T1000 (cell line): ENCODE measurements at places on chromosomes 7 and 10.

- no peak for DNase-seq
Observed at GRCh38 chr7:130959743-130960207, 225.8 kb upstream of the KLF14 start.

- DNase-seq, result no peak
Observed at GRCh38 chr7:101273206-101273605, 28.3 kb upstream of the FIS1 start.

DNA sequence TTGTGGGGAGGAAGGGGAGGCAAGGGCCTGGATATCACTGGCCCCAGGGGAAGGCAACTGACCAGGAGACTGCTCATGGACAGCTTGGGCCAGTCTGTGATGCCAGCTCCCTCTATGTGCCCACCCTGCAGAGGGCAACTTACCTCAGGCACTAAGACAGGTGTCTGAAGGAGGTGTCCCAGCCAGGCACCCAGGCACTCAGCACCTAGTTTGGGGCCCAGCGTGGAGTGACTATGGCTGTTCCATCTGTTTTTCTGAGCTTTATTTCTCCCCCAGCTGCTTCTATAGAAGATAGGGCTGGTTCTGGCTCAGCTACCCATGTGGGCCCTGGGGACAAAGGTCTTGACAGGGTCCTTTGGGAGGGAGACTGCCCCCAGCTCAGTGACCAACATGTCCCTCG, 150.6 kb upstream of the PCBD1 start:
- no peak for DNase-seq

DNA sequence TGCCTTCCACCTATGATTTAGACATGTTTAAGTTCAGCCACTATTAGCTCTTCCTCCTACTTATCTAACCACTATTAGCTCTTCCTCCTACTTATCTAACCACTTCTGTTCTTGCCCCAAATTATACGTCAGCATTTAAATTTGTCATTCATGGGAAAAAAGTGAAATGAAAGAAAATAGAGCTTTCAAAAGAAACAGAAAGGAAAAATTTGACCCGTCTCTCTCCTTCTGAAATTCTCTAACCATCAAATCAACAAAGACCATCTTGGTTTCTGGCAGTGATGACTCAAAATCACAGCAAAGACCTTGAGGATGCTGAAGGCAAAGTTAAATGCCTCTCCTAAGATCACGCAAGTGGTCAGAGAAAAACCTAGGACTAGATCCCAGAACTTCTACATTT, 2.6 kb downstream of the LIPA start:
- no peak for DNase-seq

GRCh38 chr10:77207182-77207827, 430.3 kb downstream of the KCNMA1 start:
- no peak for DNase-seq

DNA sequence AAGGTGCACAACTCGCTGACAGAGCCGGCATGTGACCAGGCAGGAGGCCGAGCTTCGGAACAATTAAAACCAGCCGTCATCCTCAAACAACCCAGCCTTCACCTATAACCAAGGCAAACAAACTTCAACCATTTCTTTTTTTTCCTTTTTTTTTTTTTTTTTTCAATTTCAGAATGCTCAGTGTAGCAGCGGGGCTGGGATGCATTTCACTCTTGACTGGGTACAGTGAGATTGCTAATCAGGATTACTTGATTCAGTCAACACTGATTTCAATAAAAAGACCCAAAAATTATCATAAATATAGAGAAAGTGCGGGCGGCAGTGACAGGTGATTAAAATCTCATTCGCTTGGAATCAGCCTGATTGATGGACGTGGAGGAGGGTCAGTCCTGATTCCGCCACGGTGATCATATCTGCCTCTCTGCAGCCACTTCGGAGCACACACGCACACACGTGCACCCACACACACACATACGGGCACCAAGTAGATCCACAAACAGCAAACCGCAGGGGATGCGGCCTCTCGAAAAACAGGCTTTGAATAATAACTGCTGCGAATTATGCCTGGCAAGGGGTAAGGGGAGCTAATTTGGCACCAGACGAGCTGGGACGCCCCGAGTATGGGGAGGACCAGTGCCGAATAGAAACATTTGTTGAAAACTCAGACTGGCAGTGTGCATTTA, 31.2 kb downstream of the EBF3 start:
- DNase-seq, result no peak

GRCh38 chr7:102875700-102876295, 37.0 kb upstream of the LRRC17 start:
- DNase-seq, result peak; percentile 32

GRCh38 chr7:66523409-66523808, 105.3 kb upstream of the KCTD7 start:
- no peak for DNase-seq

DNA sequence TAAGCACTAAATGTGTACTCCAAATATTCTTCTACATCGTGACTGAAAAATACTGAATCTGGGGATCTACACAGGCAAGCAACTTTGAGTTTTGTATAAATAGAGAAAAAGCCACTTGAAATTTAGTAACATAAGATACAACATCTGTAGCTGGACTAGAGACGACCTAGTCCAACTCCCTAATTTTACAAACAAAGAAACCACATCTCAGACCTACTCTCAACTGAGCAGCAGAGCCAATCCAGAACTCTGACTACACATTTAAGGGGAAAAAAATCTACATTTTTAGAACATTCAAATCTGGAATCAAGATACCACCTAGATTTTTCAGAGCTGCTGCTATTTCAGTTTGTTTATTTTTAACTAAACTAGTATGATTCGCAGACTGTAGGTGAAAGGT, 88.9 kb downstream of the CABCOCO1 start:
- no peak for DNase-seq

DNA sequence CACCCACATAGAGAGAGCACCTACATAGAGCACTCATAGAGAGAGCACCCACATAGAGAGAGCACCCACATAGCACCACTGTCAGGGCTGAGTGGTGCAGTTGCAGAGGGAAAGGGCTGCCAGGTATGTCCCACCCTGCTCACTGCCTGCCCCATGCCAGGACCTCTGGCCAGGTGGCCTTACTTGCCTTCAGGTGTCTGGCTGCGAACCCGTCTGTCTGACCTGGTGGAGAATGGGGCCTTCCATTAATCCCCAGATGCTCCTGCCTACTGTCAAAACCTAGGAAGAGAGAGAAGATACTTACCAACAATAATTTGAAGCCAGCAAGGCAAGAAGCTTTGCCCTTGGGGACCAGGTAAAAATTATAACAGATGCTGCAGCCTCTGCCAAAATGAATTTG, 51.1 kb downstream of the INSIG1 start:
- DNase-seq, result no peak

GRCh38 chr7:99447943-99448342, 9.2 kb downstream of the CPSF4 start:
- no peak for DNase-seq

GRCh38 chr10:29392376-29393021, 103.6 kb downstream of the LYZL1 start:
- DNase-seq, result no peak

- no peak for DNase-seq
Observed at GRCh38 chr7:85851571-85852193, 664.8 kb upstream of the SEMA3D start.

DNA sequence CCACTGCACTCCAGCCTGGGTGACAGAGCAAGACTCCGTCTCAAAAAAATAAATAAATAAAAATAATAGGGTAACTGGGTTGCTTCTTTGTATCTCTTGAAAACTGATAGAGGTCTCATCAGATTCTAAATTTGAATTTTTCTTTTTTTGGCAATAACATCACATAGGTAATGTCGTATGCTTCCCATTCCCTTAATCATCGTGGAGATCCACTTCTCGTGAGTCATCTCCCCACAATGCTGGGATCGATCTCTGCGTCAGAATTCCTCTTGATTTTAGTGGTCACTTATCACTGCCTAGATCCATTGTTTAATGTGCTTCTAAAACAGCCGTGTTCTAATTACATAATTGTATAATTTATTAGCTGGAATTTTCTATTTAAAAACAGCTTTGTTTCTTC, 70.5 kb upstream of the DNAJB6 start:
- DNase-seq, result no peak

DNA sequence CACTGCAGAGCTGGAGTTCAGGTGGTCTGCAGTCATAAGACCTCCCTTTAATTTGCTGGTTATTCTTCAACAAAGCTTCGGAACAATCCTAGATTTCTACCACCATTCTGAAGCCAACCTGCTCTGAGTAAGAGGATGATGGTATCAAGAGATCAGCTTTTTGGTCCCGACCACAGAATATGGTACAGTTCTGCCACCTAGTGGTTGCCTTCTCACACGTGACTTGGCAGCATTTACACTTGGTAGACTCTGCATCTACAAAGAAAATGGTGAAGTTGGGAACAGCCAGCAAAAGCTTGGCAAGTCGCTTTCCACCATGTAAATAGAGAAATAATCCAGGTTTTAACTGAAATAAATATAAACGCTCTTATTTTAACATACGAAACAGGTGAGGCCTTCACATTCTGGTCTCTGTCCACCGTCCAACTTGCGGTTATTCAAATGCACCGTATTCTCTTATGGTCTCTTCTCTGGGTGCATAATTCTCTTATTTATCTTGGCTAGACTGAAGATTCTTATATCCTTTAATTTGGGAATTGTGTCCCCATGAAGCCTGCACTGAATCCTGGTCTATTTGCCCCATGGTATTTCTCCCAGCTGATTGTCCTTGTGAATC, 173.9 kb upstream of the GRM3 start:
- DNase-seq, result peak; percentile 52

DNA sequence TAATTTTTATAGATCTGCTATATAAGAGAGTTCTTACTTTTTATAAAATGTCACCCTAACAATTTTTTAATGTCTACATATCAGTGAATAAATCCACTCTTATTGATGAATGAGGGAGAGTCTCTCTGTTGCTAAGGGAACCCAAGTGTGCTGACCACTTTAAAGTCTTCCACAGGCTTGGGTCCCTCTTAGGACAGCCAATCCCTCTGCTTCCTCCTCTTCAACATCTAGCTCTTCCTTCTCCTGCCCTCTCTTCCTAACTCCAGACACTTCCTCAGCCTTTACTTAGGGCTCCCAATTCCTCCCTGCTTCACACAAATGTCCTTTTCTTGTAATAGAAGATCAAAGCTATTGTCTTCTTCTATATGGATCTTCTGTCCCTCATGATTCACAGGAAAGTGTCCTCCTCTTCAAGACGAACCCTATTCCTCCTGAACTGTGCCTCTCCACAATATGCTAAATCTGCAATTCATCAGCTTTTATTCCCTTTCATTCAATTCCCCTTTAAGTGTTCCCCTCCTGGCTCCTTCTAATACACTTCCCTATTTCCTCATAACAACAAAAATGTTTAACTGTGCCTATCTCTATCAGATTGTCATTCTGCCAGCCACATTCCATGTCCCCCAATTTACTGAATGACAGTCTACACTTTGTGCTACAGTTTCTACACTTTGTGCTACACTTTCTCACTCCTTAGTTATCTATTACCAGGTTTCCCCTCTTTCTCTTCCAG, 37.7 kb downstream of the CDK6 start:
- DNase-seq, result no peak

DNA sequence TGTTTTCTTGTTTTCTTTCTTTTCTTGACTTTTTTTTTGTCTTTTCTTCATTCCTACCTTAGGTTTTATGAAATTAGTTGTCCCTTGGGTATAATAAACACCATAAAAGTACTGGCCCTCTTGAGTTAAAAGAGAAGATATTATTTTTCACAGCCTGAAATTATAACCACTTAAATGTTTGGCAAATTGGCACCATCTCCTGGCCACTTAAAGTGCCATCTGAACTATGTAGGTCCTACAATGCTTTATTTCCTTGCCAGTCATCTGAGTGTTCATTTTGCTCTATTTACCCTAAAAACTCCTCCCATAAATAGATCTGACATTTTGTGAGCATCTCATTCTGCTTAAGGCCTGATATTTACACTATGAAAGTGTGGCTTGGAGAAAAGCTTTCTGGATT, 98.9 kb upstream of the PRKCQ start:
- DNase-seq, result no peak

DNA sequence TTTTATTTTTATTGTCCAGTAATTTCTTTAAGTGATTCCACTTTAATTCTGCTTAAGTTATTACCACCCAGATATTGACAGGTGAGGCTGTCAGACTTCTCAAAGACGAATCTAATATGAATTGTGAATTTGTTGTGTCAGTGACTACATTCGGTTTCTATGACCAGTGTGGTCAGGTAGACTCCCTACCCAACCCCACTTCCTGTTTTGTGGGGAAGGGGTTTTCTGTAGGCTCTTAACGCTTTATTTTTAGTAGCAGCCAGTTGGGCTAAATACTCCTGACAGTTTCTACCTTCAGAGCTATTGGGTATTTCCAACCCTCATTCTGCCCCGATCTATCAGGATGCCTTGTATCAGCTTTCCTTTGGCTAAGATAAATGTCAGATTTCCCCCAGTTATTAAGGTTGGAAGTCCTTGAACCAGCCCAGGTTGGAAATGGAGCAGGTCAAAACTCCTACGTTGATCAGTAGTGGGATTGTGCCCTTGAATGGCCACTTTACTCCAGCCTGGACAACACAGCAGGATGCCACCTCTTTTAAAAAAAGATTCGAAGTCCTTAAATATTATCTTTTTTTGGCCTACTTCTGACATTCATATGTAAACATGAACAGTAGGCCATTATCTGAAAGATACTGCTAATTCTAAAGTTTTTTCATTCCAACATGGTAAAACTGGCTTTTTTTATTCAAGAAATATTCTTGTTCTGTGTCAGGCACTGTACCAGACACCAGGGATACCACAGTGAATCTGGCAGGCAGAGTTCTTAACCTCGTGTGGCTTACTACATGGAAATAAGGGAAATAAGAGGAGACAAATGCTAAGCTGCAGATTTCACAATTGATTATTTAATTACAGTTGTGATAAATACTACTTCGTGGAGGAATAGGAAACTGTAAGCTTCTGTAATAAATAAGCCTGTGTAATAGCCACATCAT, 133.3 kb upstream of the SAMD8 start:
- no peak for DNase-seq

DNA sequence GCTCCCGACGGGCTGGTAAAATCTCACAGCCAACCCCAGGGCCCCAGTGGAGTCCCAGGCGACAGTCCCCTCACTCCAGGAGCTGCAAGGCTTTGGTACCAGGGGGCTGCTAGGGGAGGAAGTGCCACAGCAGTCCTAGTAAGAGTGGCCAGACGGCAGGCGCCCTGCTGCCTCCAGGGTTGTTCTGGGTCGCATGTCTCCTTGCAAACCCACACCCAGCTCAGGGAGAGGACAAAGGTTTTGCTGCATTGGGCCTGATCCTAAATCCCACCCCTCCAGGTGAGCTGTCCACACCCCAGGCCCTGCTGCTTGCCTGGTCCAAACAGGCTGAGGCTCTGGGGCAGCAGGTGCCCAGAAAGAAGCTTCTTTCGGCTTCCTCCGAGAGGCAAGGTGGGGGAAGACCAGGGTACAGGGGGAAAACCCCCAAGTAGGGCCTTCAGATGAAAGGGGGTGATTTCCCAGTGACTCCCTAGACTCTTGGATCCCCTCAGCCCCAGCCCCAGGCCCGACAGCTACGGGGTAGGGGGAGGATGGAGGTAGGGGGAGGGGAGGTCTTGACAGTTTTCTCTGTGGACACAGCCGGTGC, 4.2 kb upstream of the KCP start:
- DNase-seq, result no peak

GRCh38 chr7:16046041-16046440, 359.6 kb upstream of the MEOX2 start:
- no peak for DNase-seq

GRCh38 chr10:55203319-55203718, 402.3 kb upstream of the PCDH15 start:
- DNase-seq, result no peak
